ENCODE measurements at places on chromosomes 7 and 10. TPM values are rescaled to one million over a fixed set of nuclear protein-coding genes. Genes with fewer than 3 reads are reported as not detected.

The PRPS1L1 gene
- polyA plus RNA-seq, result not detected

The ATRNL1 gene
- polyA plus RNA-seq, result 0.71 TPM

The LRRC4 gene
- polyA plus RNA-seq, result 3.3 TPM

The TRPV6 gene
- 0.09 TPM for polyA plus RNA-seq

The RASSF4 gene
- 78.0 TPM for polyA plus RNA-seq

The ZNF804B gene
- polyA plus RNA-seq, result not detected

The CLDN4 gene
- 0.49 TPM for polyA plus RNA-seq

The MAP3K8 gene
- 2.4 TPM for polyA plus RNA-seq

The PILRA gene
- polyA plus RNA-seq, result 2.6 TPM

GRCh38 chr7:1245524-1246050, 12.9 kb downstream of the UNCX start:
- DNase-seq, result no peak

DNA sequence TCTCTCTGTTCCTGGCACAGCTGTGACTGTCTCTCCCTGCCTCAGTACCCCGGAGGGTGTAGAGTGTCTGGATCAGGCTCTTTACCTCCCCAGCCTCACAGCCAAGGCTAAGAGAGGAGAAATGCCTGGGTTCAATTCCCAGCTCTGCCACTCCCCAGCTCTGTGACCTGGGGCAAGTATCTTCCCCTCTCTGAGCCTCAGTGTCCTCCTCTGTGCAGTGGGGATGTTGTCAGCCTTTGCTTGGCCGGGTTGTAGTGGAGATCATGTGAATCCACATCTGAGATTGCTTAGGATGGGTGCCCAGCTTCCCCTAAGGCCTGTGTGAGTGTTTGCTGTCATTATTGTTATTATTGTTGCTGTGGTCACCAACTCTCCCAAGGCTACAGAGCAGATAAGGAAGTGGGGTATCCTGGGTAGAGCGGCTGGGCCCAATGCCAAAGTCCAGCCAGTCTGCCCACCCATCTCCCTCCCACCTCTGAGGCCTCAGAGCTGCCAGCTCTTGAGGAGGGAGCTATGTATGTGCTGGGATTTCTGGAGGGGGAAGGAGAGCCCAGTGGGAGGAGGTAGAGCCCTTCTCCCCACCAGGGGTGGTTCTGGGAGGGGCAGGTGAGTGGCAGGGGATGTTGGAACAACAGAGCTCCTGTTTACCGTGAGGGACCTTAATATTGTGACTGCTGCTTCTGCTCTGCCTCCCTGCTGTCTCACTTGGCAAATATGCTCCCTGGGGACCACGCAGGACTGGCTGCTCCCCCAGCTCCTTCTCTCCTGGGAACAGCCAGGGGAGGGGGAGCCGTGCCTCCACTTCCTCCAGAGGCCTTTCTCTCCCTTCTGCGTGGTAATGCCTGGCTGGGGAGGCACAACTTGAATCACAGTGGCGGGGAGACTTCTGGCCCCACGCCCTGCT, 170.5 kb downstream of the RPS24 start:
- DNase-seq, result no peak

DNA sequence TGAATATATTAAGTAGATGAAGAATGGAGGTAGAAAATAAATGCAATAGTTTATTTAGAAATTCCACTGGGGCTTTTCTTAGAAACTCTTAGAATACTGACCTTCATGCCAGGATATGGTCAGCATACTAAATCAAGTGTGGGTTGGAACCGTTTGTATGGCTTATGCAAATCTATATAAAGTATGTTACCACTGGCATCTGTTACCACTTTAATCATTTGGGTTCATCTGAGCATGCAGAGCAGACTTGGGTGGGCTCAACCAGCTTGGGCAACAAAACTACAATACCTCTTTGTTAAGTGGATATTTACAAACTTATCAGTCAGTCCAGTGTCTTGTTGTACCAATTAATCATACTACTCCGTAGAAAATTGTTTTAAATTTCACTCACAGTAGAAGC, 125.8 kb downstream of the CRPPA start:
- DNase-seq, result no peak

DNA sequence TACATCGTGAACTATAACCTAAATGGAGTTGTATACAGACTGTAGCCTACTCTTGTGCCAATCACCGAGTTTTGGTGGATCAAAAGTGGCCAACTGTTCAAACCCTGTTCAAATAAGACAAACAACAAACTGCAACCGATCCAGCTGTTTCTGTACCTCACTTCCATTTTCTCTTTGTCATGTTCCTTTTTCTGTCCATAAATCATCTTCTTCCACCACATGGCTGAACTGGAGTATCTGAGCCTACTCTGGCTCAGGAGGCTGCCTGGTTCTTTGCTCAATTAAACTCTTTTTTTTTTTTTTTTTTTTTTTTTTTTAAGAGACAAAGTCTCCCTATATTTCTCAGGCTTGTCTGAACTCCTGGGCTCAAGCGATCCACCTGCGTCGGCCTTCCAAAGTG, 59.0 kb upstream of the NPVF start:
- no peak for DNase-seq

GRCh38 chr10:49327036-49327813, 28.3 kb downstream of the C10orf71 start:
- DNase-seq, result no peak

- DNase-seq, result no peak
These were observed 83.0 kb upstream of the KAT6B start for GRCh38 chr10:74743401-74743800.

DNA sequence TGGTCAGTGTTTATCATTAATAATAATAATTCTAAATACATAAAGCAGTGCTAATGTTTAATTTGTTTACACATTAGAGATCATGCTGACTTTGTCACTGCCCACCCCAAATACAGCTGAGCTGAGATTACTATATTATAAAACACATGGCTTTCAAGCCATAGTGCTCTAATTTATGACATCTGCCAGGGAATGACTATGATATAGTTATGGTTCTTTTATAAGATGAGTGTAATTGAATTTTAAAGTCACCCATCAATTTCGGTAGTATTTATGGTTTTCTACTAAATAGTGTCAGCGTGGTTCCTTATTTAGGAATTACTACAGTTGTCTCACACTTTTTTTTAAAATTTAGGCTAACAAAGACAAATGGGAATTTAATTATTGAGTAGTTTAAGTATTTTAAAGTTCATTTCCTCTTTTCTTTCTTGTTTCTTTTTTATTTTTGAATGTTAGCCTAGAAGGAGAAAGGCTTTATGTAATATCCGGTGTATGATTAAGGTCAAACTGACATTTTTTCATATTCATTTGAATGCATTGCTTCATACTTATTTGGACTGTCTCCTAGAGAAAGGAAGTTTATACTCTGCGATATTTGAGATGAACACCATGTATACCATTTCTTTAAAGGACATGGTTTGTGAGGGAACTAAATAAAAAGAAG, 3.9 kb downstream of the CDK14 start:
- DNase-seq, result no peak

GRCh38 chr7:92987095-92987494, 130.7 kb downstream of the SAMD9 start:
- DNase-seq, result no peak

DNA sequence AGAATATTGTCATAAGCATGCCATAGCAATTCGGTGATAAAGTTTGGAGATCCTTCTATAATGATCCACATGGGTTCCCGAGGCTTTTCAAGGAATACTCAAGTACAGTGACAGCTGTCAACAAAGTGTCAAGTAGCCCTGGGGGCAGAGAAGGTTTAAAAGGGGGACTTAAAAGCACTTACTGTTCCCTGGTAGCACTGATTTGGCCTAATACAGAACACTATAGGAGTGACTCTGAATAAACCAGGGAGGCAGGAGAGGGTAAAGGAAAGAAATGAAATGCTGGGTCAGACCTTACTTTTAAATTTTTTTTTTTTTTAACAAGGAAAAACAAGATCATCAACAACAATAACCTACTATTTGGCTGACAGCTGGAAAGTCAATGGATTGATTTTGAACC, 20.1 kb downstream of the CHCHD3 start:
- no peak for DNase-seq

DNA sequence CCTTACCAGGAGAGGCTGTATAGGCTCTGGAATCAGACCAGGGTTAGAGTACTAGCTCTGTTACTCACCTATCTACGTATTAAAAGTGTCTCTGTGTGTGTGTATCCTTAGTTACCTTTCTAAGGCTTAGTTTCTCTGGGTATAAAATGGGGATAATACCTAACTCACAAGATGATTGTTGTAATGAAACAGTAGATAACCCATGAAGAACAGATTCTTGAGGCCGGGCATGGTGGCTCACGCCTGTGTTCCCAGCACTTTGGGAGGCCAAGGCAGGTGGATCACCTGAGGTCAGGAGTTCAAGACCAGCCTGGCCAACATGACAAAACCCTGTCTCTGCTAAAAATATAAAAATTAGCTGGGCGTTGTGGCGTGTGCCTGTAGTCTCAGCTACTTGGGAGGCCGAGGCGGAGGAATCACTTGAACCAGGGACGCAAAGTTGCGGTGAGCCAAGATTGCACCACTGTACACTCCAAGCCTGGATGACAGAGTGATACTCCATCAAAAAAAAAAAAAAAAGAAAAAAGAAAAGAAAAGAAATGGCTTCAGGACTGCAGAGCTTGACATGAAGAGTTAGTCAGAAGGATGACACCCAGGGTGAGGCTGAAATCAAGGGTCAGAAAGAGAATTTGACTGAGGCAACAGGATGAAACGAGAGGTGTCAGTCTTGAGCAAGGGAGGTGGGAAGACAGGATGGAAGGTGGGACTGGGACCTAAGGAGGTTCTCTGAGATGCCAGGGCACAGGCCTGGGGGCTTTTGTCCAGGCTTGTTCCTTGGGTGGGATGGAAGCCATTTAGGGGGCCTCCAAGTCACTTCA, 33.4 kb downstream of the PRKAR2B start:
- DNase-seq, result no peak

DNA sequence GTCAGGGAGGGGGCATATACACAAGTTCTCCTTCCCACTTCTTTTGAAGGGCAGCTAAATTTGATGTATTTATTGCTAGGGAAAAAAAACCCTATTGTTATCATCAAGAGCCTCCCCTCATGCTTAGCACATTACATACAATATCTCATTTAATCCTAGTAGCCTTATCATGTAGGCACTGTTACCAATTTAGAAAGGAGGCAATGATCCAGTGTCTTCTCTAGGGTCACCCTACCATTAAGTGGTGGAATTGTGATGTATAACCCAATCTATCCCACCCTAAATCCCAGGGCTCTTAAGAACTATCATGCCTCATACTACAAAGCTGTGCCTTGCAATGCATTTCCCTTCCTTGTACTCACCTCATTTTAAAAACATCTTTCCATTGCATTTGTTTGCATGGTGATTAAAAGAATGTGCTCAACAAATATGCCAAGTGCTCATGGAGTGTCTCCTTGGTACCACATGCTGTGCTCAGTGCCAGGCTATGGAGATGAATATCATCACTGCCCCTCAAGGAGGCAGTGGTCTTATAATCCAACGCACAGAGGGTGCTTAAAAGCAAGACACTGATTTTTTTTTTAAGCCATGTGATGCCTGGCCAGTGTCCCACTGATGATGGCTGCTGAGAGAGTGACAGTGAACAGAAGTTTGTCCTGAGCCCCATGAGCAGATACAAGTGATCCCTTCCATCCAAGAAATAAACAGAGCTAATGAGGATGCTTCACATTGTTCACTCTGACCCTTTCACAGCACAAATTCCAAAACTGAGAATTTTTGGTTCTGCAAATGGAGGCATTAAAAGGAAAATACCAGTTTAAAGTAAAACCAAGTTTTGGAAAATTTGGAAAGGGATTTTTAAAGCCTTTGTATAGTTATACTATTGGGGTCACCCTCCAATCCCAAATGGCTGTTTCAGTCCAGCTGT, 98.2 kb downstream of the SORBS1 start:
- no peak for DNase-seq

- DNase-seq, result no peak
These were observed 636.5 kb downstream of the DNAJB9 start for GRCh38 chr7:109206196-109206595.

GRCh38 chr10:72175149-72175548, 40.7 kb upstream of the ANAPC16 start:
- DNase-seq, result no peak

DNA sequence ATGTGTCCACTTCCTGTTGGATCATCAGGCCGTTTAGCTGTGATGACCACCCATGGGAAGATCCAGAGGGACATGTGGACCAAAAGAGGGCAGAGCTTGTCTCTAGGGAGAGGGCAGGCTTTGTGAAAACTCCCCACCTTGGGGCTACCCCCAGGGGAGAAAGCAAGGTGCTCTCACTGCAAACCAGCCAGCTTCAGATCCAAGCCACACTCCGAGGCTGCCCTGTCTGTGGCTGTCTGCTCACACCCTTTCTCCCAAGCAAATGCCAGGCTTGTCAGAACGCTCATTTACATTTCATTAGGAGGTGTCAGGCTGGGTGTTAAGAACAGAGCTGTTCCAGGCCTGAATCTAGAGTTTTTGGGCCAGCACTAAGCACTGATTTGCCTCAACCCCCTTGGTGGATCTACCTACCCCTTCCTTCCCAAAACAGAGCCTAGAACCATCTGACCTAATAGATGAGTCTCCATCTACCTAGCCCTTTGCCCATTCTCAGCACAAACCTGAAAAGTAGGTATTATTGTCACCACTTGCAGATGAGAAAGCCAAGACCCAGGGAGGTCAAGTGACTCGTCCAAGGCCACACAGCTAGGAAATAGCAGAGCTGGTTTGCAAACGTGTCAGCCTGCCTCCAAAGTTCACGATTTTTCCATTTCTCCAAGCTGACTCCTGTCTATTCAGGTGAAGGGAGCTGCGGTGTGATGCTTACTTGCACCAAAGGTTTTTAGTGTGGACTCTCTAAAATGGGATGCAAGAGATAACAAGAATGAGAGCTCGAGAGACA, 130.9 kb downstream of the EMX2 start:
- no peak for DNase-seq

GRCh38 chr7:158555034-158555520, 32.5 kb downstream of the PTPRN2 start:
- DNase-seq, result no peak

- no peak for DNase-seq
These were observed 143.0 kb upstream of the HDAC9 start for GRCh38 chr7:18352339-18353255.

DNA sequence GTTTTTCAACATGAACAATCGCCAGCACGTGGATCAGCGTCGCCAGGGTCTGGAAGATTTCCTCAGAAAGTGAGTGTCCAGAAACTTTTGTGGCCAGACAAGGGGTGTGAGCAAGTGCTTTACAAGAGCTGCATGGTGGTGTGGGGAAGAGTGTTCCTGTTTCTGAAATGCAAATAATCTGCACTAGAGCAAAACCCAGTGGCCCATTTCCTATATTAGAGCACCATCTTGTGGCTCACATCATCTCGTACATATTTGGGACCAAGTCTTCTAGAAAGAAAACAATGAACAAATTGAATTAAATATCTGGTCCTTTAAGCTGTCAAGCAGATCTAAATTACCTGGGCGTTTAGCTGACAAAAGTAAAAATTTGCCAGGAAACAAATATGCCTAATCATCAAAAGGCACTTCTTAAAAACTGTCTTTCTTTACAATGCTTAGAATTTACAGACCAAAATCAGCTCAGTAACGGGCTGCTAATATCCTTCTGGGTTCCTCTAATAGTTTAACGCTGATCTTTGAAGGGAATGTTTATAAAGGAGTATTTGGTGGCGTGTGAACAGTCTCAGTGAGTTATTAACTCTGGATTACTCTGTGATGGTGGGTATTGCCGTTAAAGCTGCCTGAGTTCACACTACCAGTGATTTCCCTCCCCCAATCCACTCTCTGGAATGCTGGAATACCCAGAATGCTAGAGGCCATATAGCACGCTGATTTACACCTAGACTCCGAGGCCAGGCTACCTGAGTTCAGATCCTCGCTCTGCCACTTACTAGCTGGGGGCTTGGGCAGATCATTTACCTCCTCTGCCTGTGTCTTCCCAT, 73.6 kb downstream of the SNX10 start:
- peak; percentile 63 for DNase-seq
